ENCODE measurements at places on chromosomes 5 and 9.

GRCh38 chr9:78213712-78214111 lies 22.2 kb upstream of the CEP78 start:
- no peak for DNase-seq

DNA sequence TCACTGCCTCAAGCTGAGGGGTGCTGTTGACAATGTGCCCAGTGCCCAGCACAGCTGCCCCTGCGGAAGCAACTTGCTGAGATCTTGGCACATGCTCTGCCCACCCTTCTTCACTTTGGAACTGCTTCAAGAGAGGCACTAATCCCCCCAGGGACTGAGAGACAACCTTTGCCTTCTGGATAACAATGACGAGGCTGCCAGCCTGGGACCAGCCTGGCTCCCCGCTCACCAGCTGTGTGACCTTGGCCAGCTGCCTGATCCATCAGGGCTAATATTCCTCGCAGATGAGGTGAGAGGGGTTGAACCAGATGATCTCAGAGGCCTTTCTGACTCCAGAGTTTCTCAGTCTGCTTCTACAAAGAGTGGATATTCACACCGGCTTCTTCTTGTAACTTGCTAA lies 81.0 kb downstream of the SHB start:
- no peak for DNase-seq

DNA sequence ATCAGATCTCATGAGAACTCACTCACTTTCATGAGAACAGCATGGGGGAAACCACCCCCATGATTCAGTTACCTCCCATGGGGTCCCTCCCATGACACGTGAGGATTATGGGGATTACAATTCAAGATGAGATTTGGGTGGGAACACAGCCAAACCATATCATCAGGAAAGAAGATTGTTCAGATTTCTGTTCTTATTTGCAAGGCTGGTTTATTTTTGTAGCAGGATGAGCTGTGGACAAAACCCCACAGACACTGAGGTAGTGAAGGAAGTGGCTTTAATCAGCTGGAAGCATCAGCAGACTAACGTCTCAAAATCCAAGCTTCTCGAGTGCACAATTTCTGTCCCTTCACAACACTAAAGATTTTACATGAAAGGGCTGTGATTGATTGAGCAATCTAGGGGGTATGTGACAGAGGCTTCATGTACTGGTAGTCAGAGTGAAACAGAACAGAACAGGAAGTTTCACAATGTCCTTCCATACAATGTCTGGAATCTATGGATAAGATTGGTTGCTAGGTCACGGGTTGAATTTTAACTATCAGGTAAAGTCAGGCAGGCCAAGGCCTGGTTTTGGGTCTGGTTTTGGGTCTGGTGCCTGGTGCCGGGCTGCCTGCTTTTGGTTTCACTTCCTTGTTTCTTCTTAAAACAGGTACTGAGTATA lies 91.3 kb upstream of the ZNF366 start:
- DNase-seq = no peak

DNA sequence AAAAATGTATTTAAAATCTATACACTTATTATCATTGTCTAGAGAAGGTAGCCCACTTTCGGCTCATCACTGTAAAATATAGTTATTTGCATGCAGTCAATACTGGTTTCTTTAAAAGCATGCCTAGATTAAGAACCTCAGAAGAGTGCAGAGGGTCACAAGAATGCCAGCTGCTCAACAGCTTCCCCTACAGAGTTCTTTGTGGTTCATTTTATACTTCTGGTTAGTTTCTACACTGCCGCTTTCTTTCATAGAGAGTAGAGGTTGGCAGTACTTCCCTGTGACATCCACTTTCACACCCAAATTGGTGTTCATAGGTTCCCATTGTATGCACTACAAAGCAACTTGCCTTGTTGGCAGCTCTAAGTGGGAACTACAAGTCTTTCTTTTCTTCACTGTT lies 137.3 kb downstream of the KIAA0825 start:
- no peak for DNase-seq

- no peak for DNase-seq
These were observed 10.1 kb downstream of the RNF145 start for GRCh38 chr5:159199225-159199624.

DNA sequence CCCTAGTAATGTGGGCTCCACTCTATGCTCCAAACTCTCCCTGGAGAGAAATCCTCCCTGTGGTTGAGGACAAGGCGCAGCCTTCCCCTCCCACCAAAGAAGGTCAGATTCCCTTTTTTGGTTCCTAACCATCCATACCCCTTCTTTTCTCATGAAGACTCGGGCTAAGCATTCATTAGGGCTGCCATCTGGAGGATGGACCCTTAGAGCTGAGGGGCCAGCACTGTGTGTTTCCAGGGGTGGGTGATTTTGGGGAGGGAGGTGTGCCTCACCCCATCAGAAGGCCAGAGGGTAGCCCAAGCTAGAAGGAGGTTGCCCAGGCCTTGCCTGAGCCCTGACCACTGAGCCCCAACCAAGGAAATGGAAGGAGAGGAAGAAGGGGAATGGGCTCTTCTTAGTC lies 36.8 kb downstream of the TGFBI start:
- no peak for DNase-seq

- DNase-seq = no peak
These were observed 54.6 kb downstream of the MARCHF3 start for GRCh38 chr5:126975796-126976195.

- DNase-seq = no peak
These were observed 96.5 kb upstream of the RASGRF2 start for GRCh38 chr5:80863708-80864107.

- no peak for DNase-seq
These were observed 175.1 kb downstream of the C9orf50 start for GRCh38 chr9:129445794-129446306.

- DNase-seq = no peak
These were observed 215.8 kb upstream of the CCNG1 start for GRCh38 chr5:163221581-163221980.

DNA sequence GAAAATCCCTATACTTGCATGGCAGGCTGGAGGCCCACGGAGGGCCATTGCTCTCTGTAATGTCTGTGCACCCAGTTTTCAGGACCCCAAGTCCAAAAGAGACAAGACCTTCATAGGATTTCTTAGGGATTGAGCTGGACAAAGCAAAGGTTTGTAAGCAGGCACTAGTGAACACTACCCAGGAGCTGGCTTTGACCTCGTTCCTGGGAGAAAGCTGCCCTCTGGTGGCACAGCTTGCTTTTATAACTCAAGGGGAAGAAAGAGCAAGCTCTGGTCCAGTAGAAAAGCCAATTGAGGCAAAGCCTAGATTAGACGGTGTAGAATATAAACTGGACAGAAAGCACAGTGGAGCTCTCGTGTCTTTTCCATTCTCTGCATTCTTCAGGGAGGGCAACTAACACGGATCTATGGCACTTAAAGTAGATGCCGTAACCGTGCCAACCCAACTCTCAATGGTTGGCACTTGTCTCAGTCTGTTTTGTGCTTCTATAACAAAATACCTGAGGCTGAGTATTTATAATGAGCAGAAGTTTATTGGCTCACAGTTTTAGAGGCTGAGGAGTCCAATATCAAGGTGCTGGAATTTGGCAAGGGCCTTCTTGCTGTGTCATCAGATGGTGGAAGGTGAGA lies 7.9 kb downstream of the GABRP start:
- peak; percentile 55 for DNase-seq

DNA sequence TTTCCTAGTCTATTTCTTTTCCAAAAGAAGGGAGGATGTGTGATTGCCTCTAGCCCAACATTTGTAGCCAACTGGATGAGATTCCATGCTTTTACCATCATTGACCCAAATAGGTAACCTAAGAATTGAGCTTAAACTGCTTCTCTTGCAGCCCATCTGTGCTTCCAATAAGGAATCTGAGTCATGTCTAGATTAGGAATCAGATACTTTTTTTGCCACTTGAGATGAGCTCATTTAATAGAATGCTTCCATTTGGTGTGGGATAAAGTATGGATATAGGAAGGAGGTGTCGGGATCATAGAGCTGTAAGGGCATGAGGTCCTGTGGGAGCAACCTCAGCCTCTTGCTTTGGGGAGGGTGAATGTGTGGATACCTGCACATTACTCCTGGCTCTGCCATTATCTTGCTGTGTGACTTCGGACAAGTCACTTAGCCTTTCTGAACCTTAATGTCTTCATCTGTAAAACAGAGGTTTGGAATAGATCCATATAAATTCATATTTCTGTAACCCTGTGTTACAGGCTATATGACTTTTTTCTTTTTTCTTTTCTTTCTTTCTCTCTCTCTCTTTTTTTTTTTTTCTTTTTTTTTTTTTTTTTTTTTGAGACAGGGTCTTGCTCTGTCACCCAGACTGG lies 56.2 kb downstream of the MAP1B start:
- DNase-seq = no peak

GRCh38 chr9:133073086-133074014 lies 11.6 kb downstream of the CEL start:
- no peak for DNase-seq

DNA sequence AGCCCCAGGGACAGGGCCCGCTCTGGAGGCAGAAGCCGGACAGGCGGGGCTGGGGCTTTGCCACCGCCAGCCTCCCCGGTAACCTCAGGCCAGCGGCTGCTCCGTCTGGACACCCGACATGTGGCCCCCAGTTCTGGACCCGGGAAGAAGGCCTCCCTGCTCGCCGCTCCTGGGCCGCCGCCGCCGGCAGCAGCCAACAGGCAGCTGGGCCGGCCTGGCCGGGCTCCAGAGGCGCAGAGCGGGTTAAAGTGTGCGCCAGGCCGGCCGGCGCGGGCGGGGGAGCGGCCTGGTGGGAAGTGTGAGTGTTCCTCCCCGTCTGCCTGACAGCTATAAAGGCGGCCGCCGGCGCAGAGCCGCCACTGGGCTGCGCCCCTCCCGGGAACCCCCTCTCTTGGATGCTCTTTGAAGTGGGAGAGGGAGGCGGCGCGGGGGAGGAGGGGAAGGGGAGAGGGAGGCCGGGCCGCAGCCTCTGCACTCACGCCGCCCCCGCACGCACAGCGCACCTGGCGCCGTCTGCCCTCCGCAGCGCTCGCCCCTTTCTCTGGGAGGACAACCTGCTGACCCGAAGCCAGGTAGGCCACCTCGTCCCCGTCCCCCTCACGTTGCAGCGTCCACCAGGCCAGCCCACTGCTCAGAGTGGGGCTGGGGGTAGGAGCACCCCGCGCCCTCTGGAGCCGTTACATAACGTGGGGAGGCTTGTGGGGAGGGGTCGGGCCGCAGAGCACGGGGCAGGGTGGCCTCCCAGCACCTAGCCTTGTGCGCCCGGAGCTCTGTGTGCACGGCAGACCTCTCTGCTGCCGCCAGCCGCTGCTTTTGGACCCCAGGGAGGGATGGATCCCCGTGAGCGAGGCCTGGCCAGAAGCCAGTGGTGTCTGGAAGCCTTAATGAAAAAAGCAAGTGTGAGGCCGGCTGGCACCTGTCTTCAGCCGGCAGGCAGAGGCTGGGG lies at the start of gene ADAMTSL2:
ADAMTSL2 (plus strand) TSS at position 359 of the 946 bp plus-strand sequence. CDS start 2,009 bp downstream, outside the sequence.
- DNase-seq = peak; percentile 74

- DNase-seq = no peak
These were observed 4.7 kb downstream of the CXXC5 start for GRCh38 chr5:139652788-139653241.

- DNase-seq = no peak
These were observed 11.8 kb downstream of the SPARC start for GRCh38 chr5:151674626-151675610.

GRCh38 chr9:94819161-94819687 lies 92.7 kb downstream of the AOPEP start:
- no peak for DNase-seq

GRCh38 chr5:126542441-126542840 lies 52.6 kb downstream of the ALDH7A1 start:
- no peak for DNase-seq

- DNase-seq = no peak
These were observed 8.5 kb downstream of the ORM2 start for GRCh38 chr9:114338187-114338586.

DNA sequence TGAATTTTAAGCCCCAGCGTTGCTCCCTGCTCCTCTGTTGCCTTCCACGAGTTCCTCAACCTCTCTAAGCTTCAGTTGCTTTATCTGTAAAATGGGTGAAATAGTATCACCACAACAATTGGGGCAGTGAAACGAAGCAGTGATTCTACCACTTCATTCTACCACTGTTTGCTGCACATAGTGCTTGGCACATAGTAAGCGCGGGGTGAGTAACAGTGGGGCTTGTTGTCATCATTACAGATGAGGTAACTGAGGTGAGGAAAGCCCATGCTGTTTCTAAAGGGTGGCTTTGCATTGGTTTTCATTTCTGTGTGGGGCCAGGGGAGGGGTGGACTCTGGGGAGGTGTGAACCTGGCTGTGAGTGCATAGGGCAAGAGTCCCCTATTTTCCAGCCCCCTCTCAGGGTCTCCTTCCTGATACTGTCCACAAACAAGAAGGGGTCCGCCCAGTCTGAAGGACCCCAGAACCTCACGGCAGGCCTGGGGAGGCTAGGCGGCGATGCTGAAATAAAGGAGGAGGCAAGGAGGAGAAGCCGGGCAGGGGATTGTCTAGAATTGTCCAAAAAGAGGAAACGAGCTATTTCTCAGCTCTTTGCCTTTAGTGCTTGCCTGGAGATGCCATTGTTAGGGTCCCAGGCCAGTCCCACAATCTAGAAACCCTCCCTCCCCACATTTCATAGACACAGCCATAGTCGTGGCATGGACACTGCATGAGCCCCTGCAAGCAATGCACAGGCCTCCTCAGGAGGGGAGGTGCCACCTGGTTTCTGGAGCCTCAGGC lies 65.6 kb downstream of the IL6ST start:
- no peak for DNase-seq

GRCh38 chr5:77301447-77301883 lies 91.0 kb downstream of the PDE8B start:
- no peak for DNase-seq

DNA sequence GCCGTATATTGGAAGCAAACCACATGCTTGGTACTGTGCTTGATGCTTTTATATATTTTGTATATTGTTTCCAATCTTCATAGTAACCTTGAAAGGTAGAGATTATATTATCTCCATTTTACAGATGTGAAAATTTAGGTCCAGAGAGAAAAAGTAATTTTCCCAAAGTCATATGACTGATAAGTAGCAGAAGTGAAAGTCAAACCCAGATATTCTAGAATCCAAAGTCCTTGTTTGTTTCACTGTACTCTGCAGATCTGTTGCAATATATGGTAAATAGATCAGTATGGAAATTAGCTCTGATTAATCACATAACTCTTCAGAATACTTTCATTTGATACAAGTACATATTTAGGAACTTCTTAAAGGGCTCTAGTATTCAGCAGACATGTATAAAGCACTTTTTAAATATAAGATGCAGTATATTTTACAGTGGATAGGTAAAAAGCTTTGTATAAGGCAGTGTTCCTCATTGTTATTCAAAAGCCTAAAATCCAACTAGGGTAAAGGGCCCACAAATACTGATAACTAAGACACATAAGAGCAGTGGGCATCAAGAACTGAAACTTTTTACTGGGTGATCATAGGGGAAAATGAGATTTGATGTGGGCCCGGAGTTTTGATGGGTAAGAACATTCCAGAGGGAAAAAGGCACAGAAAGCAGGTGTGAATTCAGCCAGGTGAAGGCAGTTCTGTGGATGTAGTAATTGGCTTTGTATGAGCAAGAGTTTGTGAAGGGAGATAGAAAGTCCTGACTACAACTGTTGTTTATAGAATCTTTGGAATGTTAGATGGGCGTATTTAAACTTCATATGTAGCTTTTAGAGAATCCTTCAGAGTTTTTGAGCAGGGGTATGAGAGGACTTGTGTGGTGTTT lies 25.0 kb downstream of the NDFIP1 start:
- DNase-seq = no peak
